CD8-positive, alpha-beta T cell (primary cell): ENCODE measurements at places on chromosomes 2 and 18.

DNA sequence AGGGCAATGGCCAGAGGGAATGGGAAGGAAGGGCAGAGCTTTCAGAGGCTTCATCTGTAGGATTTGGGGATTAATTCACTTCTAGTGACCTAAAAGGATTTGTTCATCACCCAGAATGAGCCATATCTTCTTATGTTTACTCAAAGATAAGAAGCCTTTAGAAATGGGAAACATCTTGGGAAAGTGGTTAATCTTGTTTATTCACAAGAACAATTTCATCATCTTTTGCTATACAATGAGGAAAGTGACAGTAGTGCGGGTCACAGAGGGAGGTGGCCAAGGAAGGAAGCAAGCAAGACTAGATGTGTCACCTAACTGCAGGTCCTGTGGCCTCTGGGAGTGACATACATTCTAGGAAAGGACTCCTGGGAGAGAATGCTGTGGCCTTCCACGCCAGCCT, 140.4 kb upstream of the ALPP start:
- DNase-seq = no peak

GRCh38 chr18:58239879-58240278, 195.9 kb downstream of the NEDD4L start:
- DNase-seq = no peak

DNA sequence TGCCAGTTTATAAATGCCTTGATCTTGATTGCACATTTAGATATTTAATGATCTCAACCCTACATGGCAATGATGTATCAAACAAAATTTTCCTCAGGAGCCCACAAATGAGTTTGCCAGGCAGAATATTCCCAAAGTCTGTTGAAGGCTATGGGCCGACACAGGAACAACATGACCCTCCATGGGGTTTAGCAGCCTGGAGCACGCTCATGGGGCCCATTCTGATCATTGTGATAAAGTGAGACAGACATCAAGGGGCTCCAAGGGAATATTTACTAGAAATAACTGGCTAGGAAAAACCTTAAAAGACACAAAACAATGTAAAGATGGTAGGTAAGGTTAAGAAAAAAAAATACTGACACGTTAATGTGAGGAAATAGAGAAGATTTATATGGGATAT, 485.4 kb downstream of the PLCL1 start:
- DNase-seq = no peak

GRCh38 chr2:38898256-38898655, 8.6 kb downstream of the ARHGEF33 start:
- DNase-seq = no peak

GRCh38 chr2:14901737-14902136, 269.2 kb downstream of the LRATD1 start:
- DNase-seq = no peak

DNA sequence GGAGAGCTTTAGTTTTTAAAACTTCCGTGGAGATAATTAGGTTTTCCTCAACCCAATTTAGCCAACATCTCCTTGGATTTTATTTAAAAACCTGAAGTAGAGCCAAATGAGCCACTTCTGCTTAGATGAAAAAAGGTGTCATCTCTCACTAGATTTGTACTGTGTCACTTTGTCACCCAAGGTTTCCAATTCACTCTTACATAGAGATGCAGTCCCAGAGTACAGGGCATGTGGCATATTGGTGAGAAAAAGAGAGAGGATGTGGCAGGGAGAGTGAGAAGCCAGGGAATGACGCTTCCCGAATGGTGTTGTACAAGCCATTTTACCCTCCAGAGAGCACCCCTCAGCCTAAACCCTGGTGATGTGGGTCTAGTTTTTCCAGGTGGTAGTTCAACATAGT, 44.4 kb upstream of the CTLA4 start:
- DNase-seq = no peak

- DNase-seq = peak; percentile 30
Measured at GRCh38 chr2:218569038-218569431, 396 bp downstream of the CNOT9 start.

DNA sequence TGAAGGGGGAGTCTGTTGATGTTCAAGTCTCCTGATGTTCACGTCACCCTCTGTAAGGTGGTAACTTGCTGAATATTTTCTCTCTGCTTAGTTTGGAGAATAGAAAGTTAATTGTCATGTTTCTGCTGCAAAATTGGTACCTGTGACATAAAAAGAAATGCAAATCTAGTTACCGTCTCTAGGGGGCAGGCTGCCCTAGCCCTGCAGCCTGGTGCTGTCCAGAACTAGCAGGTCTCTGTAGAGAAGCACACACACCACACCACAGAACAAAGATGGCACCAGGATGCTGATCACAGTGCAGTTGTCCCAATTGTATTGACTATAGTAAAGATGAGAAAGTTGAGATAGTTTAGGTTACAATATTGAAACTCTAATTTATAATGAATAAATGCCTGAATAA, 47.0 kb downstream of the SLC9A4 start:
- DNase-seq = no peak

DNA sequence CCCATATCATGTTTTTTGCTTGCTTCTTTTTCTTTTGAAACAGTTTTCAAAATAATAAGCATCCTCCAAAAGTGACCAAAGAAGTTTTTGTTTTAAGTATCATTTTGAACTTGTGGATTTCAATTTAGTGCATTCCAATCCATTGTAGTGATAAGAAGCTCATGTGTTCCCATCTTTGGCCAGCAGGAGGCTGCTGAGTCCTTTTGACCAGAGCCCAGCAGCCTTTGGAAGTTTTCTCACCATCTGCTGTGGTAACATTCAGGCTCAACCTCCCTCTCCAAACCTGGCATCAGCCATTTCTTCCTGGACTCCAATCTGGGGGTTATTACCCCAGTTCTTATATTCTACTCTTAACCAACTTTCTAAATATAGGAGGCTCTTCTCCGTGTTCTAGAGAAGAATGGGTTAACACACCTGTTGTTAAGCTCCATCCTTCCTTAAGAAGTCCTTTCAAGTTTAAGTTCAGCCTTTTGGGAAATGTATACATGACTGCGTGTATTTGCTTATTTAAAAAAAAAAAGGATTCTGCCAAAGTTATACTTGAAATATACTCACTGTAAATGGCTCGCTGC, 39.0 kb upstream of the MAL start:
- peak; percentile 41 for DNase-seq

- no peak for DNase-seq
Measured at GRCh38 chr2:73983322-73984202, 1.1 kb upstream of the TET3 start.

- DNase-seq = no peak
Measured at GRCh38 chr18:78934003-78934402, 45.6 kb upstream of the SALL3 start.

DNA sequence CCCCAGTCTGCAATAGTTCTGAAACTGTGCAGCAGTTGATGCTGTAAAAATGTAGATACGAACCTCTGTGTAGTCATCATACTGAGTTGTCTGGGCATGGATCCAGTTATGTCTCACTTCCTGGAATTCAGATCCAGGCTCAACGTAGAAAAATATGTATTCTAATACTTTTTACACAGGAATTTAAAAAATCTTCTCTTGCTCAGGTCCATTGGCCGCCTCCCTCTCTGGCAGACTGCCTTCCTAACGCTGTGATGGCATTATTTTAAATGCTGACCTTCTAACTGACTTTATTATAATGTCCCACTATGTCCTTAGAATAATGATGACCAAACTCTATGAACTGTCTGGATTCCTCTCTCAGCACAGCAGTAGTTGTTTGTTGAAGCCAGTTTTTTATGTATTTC, 119.6 kb downstream of the FEZ2 start:
- no peak for DNase-seq

DNA sequence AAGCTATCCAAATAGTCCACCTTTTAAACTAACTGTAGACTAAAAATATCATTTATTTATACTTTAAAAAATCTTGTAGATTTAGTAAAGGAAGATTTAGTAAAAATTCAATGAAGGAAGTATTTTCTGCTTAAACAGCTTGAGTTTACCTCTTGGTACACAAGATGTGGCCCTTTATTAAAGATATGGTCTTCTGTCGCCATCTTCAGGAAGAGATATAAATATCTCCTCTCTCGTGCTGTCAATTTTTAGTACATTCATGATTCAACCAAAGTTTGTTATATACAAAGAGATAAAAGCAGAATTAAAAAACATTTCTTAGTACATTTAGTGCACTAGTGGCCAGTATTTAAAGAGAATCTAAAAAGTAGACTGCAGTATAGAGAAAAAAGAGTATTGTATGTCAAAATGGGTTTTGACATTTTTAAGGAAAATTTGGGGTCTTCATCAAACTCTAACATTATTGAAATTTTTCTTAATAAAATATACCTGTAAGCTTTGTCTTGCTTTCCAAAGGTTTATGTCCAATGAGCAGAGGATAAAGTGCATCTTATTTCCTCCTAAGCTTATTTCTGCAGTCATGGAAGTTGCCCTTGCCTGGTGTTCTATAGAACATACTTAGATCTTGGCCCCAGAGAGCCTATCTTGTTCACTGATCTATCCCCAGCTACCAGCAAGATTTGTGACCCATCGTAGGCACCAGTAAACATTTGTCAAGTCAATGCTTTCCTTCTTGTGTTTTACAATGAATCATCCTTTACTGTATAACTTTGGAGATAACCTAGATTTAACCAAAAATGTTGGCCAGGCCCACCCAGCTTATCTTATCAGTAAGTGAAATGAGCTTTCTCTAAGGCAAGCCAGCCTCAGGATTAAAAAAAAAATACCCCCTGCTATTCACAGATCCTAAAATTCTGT, 18.5 kb upstream of the EML6 start:
- no peak for DNase-seq

DNA sequence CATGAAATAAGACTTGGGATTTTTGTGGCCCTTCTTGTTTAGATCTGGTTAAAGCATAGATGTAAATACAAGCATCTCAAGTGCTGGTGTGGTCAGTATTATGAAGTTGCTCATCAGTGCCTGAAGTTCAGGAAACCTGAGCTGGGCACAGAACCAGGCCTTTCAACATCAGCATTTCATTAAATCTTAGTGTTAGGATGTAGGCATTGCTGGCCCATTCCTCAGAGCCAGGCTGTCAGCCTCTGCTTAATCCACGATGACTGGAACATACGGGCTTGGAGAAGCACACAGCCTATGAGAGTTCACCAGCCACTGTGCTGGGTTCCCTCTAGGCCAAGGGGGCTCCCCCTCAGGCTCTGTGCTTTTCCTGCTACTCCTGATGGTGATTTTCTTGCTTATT, 270.2 kb downstream of the EN1 start:
- no peak for DNase-seq

GRCh38 chr18:49238433-49239042, 221.9 kb downstream of the DYM start:
- peak; percentile 26 for DNase-seq

- DNase-seq = no peak
Measured at GRCh38 chr2:75679556-75679955, 31.2 kb downstream of the GCFC2 start.

DNA sequence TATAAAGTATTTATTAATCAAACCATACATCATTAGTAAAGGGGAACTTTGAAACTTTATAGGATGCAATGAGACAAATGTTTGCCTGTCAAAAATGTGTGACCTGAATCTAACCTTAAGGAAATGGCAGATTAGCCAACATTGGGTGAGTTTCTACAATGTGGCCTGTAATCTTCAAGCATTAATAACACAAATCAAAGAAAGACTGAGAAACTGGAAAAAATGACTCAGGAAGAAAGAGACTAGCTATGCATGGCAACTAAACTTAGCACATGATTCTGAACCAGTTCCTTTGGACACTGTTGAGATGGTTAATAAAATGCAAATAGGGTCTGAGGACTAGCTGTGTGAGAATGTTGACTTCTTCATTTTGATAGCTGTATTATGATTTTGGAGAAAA, 628.6 kb upstream of the ID2 start:
- DNase-seq = no peak

GRCh38 chr18:2143636-2144035, 427.7 kb downstream of the METTL4 start:
- DNase-seq = no peak

DNA sequence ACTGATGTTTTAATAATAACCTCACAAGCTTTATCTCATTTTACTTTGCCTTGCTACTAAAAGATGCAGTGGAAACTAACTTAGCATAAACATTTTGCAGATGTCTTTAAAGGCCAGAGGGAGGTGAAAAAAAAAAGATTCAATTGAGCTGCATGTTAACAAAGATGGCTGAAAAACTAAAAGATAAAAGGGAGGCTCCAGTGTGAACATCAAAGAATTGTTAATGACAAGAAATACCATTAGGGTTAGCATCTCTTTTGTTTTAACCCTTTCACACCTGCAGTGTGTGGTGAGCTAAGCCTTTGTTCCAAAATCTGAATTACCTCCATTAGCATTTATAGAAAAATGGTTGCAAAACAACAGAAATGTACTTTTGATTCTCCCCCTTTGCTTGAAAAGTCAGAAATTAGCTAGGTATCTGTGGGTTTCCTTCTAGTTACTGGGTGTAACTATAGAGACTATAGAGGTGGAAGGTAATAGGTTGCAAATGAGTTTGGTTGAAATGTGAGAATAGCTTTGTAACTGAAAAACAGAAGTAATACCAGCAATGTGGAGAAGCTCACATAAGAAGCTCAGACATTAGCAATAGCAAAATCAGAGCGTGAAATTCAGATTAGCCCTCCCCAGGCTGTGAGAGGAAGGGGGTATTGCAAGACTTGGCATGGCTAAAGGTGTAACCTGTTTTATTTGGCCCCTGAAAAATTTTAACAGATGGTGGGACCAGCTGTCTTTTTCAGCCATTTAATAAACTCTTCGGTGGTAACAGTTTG, 34.8 kb upstream of the SP5 start:
- no peak for DNase-seq

DNA sequence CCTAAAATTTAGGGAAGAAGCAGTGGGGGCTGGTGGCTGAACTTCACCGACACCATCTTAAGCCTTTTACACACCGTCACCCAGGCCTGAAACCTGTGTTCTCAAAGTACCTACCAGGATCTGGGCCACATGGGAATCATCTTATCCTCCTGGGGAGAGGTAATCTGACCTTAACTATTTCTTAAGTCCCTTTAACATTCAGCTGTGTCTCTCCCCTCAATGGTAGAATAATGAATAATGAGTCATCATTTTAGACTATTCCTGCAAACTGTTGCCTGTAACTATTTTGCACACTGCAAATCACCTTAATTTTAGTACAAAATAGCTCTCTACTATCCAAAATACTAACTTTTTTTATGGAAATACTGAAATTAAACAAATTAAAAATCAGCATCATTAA, 149.4 kb upstream of the KLF7 start:
- DNase-seq = no peak

GRCh38 chr2:172251231-172251630, 148.5 kb upstream of the DLX2 start:
- DNase-seq = no peak
